GM13976 (cell line): ENCODE measurements at places on chromosomes 4 and X.
A peak's percentile ranks its signal among the peaks of the same experiment; 100 is the strongest.

DNA sequence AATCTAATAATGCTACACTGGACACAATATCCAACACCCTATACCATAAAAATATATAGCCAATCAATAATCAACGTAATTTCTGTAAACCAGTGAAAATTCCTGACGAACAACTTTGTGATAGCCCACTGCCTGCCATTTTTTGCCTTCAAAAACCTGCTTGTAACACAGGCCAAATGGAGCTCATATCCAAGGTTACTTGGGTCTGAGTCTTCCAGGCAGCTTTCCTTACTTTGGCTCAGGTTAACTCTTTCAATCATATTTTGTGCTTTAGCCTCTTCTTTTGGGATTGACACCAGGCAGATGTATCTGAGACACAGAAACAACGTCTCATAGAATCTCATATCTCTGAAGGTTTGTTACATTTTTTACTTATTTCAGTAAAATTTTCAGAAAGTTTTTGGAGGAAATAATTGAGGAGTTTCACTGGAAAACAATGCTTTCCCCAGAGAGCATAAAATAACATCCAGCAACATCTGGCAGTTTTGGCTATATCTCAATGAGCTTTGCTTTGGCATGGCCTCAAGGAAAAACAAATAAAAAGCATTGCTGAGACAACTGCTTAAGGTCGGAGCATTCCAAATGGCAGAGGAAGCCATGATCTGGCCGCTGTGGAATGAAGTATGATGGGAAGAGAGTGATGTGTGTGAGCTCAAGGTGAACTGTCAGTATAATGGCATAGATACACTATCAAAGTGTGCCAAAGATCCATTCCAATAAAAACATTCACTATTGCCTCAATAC lies 162.9 kb upstream of the SPIN4 start:
- no peak for DNase-seq

DNA sequence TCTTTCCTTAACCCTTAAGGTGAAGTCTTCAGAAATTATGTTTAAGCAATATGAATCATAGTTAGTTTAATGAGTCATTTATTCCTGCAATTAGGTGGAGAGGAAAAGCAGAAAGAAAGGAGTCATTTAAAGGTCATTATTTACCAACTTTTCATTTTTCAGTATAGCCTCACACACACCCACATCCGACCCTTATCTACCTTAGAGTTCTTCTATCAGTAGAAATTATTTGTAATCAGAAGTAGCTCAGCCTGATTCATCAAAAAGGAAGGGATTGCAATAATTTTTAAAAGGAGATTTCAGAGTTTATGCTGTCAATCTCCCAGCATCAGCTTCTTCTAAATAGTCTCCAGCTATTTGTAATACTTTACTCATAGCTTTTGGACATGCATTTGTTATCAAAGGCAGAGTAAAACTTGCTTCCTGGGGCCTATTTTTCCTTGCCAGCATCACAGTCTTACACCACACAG lies 5.9 kb downstream of the ANXA10 start:
- DNase-seq: no peak

- DNase-seq: no peak
Observed at GRCh38 chr4:124786634-124787033, 74.1 kb upstream of the ANKRD50 start.

DNA sequence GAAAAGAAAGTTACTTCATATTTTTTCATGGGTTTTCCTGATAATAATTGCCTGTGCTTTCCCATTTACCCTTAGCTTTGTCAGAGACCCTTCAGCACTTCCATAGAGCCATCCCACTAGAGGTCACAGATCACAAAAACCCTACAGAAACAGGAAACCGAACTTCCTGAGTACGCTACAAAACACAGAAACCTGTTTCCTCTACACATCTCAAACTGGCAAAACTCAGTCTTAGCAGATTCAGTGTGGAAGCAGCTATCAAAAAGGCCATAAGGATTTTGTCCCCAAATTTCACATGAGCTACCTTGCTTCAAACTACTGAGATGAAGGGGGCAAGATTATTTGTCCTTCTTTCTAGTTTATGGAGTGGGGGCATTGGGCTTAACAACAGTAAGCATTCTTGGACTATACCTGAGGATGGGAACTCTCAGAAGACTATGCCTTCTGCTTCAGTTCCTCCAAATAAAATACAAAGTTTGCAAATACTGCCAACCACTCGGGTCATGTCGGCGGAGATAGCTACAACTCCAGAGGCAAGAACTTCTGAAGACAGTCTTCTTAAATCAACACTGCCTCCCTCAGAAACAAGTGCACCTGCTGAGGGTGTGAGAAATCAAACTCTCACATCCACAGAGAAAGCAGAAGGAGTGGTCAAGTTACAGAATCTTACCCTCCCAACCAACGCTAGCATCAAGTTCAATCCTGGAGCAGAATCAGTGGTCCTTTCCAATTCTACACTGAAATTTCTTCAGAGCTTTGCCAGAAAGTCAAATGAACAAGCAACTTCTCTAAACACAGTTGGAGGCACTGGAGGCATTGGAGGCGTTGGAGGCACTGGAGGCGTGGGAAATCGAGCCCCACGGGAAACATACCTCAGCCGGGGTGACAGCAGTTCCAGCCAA lies at the start of gene MMRN1:
Gene MMRN1, plus strand, starts transcription at position 206 of the 902 bp plus-strand sequence. Its CDS starts 118 bp downstream, at position 324.
- peak; percentile 1 for DNase-seq

GRCh38 chr4:137998666-137999429 lies 243.3 kb downstream of the SLC7A11 start:
- no peak for DNase-seq

DNA sequence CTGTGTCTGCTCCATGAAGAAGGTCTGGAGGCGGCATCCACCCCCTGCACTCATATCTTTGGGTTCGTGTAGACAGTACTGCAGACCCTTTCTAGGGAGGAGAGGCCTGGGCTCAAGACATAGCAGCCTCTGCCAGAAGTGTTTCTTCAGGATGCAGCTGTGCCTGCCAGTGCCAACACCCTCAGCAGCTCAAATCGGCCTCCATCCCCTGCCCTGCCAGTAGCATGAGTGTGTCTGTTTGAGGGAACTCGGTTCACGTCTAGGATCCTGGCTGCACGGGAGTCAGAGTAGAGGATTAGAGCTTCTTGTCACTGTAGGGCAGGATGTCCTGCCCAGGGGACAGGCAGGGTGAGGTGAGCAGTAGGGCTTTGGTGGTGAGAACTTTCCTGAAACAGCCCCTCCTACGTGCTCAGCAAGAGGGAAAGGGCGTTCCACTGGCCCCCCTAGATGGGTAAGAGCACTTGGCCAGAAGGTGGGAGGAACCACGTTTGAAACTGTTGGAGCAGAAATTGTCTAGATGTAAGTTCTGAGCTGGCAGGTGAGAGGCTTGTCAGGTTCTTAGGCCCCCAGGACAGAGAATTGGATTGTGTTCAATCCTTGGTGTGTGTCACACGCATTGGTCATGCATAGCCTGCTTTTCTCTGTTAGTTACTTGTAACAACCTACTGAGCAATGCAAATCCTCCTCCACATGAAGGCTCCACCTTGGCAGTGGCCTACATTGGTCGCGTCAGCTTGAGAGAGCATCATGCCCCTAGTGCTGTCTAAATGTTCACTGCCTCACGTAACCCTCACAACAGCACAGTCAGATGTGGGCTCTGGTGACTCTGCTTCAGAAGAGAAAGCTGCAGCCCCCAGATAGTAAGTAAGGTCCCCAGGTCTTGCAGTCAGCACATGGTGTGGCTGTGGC lies 25.8 kb upstream of the FAM193A start:
- peak; percentile 37 for DNase-seq

- DNase-seq: no peak
Observed at GRCh38 chr4:121995790-121996537, 44.1 kb upstream of the TRPC3 start.

GRCh38 chr4:113355550-113356371 lies 306.3 kb downstream of the ANK2 start:
- peak; percentile 55 for DNase-seq

GRCh38 chr4:127737295-127737694 lies 7.1 kb downstream of the SLC25A31 start:
- DNase-seq: no peak

DNA sequence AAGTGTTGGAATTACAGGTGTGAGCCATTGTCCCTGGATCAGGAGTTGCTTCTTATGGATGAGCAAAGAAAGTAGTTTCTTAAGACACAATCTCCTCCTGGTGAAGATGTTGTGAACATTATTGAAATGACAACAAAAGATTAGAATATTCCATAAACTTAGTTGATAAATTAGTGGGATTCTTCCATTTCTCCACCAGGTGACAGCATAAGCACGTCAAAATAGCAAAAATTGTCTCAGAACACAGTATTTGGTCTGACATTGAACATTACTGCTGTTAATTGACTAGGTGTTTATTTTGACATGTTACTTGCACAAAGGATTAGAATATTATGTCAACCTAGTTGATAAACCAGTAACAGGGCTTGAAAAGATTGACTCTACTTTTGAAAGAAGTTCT lies 21.6 kb downstream of the CLDN34 start:
- no peak for DNase-seq

GRCh38 chrX:23854122-23854521 lies 53.6 kb downstream of the APOO start:
- DNase-seq: no peak

GRCh38 chrX:38108364-38108763 lies 102.0 kb downstream of the SYTL5 start:
- no peak for DNase-seq

DNA sequence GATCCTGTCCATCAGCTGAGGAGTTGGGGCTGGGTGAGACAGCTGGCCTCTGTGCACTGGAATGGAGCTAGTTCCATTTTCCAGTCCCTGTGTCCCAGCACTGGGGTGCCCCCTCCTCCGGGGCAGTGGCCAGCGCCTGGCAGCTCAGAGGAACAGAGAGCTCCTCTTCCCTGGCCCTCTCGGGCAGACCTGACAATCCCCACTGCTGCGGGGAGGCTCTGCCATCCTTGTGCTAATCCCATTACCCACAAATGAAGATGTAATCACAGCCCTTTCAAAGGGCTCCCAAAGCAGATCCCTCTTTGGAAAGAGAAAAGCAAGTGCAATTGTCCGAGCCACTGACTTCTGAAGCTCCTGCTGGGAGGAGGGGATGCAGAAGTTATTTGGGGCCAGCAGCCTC lies 75.1 kb upstream of the MSX1 start:
- no peak for DNase-seq

GRCh38 chr4:32196950-32197688 lies 1477.0 kb downstream of the PCDH7 start:
- no peak for DNase-seq
